ENCODE measurements at places on chromosomes 3 and 15. TPM values are rescaled to one million over a fixed set of nuclear protein-coding genes. Genes with fewer than 3 reads are reported as not detected.

The UTS2B gene
- total RNA-seq: not detected

The ANKRD63 gene
- total RNA-seq: not detected

The NANOGP8 gene
- total RNA-seq: not detected

The GOLGA8K gene
- total RNA-seq: 0.83 TPM

The RYK gene
- 44.2 TPM for total RNA-seq

The MOBP gene
- total RNA-seq: 0.08 TPM

The EPM2AIP1 gene
- total RNA-seq: 22.1 TPM

The CHST13 gene
- total RNA-seq: 0.16 TPM

The CPNE4 gene
- total RNA-seq: 7.4 TPM

The KLHL40 gene
- 0.57 TPM for total RNA-seq

The ZNF860 gene
- total RNA-seq: 0.16 TPM

The DLEC1 gene
- 0.22 TPM for total RNA-seq

The IMPG2 gene
- total RNA-seq: 0.38 TPM

The SEMA5B gene
- total RNA-seq: 21.1 TPM

The IGF2BP2 gene
- total RNA-seq: 18.5 TPM

The STT3B gene
- total RNA-seq: 91.3 TPM

The TMEM207 gene
- total RNA-seq: not detected

The ESYT3 gene
- total RNA-seq: 2.4 TPM

The GATM gene
- total RNA-seq: 40.0 TPM

The TRMT10C gene
- 19.1 TPM for total RNA-seq

The MAP2K5 gene
- total RNA-seq: 28.2 TPM

The GHSR gene
- total RNA-seq: not detected

The GCSAM gene
- not detected for total RNA-seq

The ISG20 gene
- total RNA-seq: 3.9 TPM

The TEX9 gene
- total RNA-seq: 2.0 TPM

The ACAD9 gene
- 29.3 TPM for total RNA-seq

The ZNF660 gene
- total RNA-seq: 1.8 TPM

The NRG4 gene
- total RNA-seq: not detected

The GPR62 gene
- total RNA-seq: 0.16 TPM

The POLQ gene
- 0.97 TPM for total RNA-seq

The TNK2 gene
- 48.3 TPM for total RNA-seq

The CCDC54 gene
- total RNA-seq: not detected

The ULK4 gene
- 5.1 TPM for total RNA-seq

The SERINC4 gene
- 0.43 TPM for total RNA-seq

The CACNA2D3 gene
- total RNA-seq: 11.3 TPM

The DAZL gene
- not detected for total RNA-seq

The CELF6 gene
- 0.70 TPM for total RNA-seq

Data from cardiac septum (tissue), 1 donor.